ENCODE measurements at places on chromosomes 2 and 18.

- no peak for DNase-seq
These were observed 97.9 kb upstream of the GPR45 start for GRCh38 chr2:105143467-105144151.

- DNase-seq: no peak
These were observed 187.3 kb downstream of the VAPA start for GRCh38 chr18:10100941-10101701.

- no peak for DNase-seq
These were observed 62.5 kb downstream of the RRM2 start for GRCh38 chr2:10185046-10185445.

- no peak for DNase-seq
These were observed 2.2 kb upstream of the INPP4A start for GRCh38 chr2:98442488-98442887.

- DNase-seq: no peak
These were observed 665.5 kb downstream of the NYAP2 start for GRCh38 chr2:226064932-226065570.

GRCh38 chr2:135818937-135819610 lies 17.9 kb downstream of the LCT start:
- no peak for DNase-seq

- DNase-seq: peak; percentile 13
These were observed 995 bp downstream of the TMEM127 start for GRCh38 chr2:96264656-96265348.
